ENCODE measurements at places on chromosomes 7 and 10.
A peak's percentile ranks its signal among the peaks of the same experiment; 100 is the strongest.

- DNase-seq = no peak
Observed at GRCh38 chr10:114289096-114289436, 50.0 kb downstream of the VWA2 start.

DNA sequence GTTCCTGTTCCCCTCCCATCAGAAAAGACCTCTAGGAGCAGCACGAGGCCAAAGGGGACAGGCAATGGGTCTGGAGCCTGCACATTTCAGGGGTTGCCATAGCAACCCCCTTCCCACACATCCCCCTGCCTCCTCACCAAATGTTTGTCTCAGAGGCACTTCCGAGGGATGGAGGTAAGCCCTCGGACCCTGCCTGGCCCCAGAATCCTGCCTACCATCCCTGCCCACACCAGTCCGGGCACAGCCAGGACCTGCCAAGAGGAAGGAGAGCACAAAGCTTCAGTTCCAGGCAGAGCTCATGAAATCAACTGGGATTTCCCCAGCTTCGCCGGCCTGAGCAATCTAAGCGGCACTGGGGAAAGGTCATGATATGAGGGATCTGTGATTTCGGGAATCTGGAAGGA is 175.0 kb upstream of the PLXNA4 start:
- DNase-seq = no peak

- peak; percentile 19 for DNase-seq
Observed at GRCh38 chr10:110919971-110920881, 822 bp downstream of the SHOC2 start.

DNA sequence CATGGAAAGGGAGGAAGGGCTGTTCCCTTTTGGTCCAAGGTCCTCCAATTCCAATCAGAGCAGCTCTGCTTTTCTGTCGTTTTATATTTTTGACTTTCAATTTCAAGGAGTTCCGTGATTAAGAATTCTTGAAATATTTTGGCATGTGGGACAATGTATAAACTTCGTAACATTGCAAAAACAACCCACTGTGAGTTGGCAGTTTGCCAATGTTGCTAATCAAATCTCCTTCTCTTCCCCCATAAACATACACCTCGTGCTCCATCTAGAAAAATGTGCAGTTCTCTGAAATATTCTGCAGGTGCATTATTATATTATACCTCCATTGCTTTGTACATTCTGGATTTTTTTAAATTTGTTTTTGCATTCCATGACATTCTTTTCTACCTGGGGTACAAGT is 49.8 kb downstream of the POU6F2 start:
- DNase-seq = no peak

- DNase-seq = no peak
Observed at GRCh38 chr10:121592155-121592890, 5.9 kb downstream of the FGFR2 start.

Data from activated CD8-positive, alpha-beta memory T cell treated with anti-CD3 and anti-CD28 coated beads, Interleukin-2, amount 50 U/mL, for 4 hours (primary cell).